ENCODE measurements at places on chromosomes 1 and 21. TPM values are rescaled to one million over a fixed set of nuclear protein-coding genes. Genes with fewer than 3 reads are reported as not detected.

DNA sequence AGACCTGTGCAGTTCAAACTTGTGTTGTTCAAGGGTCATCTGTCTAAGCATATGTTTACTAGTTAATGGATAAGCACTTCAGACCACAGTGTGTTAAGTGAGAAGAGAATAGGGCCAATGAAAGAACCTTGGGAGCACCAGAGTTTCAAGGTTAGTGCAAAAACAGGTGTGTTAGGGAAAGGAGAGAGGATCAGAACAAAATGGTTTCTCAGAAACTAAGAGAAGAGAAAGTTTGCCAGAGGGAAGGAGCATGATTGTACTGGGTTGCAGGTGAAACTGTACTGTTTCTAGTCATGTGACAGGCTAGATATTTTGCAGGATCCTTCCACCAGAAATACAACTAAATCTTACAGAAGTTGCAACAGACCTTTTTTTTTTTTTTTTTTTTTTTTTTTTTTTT is 23.3 kb downstream of the RPRD2 start:
- no peaks in the 10 kb centered on the region for H3K27me3 ChIP-seq
- H3K36me3 ChIP-seq = peaks cover 5% of the 10 kb centered on the region

DNA sequence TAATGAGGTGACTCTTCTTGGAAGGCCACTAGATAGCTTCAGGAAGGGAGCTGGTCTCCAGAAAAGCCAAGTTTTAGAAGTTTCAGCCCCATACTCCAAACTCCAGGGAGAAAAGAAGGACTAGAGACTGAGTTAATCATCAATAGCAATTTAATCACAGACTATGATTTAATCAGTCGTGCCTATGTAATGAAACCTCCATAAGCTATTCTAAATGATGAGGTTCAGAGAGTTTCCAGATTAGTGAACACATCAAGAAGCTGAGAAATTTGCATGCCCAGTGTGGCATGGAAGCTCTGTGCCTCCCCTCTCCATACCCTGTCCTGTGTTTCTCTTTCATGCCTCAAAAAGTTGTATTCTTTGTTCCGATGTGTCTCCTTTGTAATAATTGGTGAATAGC is 49.2 kb upstream of the CCDC190 start:
- H3K36me3 ChIP-seq = peaks cover 26% of the 10 kb centered on the region
- no peak for DNase-seq

- H3K4me1 ChIP-seq = peaks cover 48% of the 10 kb centered on the region
- DNase-seq = peak; percentile 73
- peak overlapping the region; percentile 30 for H3K4me3 ChIP-seq
- peaks cover 2% of the 10 kb centered on the region for H3K27me3 ChIP-seq
- peaks cover 9% of the 10 kb centered on the region for H3K36me3 ChIP-seq
- H3K27ac ChIP-seq = peak overlapping the region; percentile 86
These were observed 18.7 kb downstream of the UQCRHL start for GRCh38 chr1:15788624-15789301.

- H3K27ac ChIP-seq = peak overlapping the region; percentile 100
- H3K36me3 ChIP-seq = no peaks in the 10 kb centered on the region
- DNase-seq = no peak
- H3K27me3 ChIP-seq = peaks cover 6% of the 10 kb centered on the region
These were observed 1.0 kb upstream of the EXO1 start for GRCh38 chr1:241846862-241847539.

- H3K27ac ChIP-seq = no peak overlapping the region
- no peak overlapping the region for H3K4me3 ChIP-seq
- no peak for DNase-seq
These were observed 14.0 kb downstream of the SLC66A1 start for GRCh38 chr1:19325958-19326747.

DNA sequence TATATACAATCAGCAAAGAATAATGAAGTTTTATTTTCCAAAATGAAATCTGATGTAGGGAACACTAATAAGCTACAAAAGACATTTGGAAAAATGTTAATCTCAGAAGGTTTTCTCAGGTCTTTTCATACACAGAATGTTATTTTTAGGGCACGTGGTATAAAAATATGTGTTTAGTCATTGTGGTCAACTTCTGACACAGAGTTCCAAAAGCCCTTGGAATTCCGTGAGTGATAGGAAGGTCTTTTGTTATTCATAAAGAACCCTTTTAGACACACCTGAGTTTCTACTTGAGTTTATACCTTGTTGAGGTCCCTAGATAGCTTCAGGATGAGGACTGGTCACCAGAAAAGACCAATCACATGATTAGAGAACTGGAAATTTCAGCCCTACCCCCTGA is 277.6 kb upstream of the NCAM2 start:
- no peak for DNase-seq
- H3K36me3 ChIP-seq = no peaks in the 10 kb centered on the region
- no peak overlapping the region for H3K27ac ChIP-seq
- no peak overlapping the region for H3K4me3 ChIP-seq
- no peaks in the 10 kb centered on the region for H3K27me3 ChIP-seq

GRCh38 chr1:153633161-153633753 is 609 bp upstream of the CHTOP start:
- H3K4me1 ChIP-seq = peaks cover 48% of the 10 kb centered on the region
- no peak for DNase-seq

GRCh38 chr1:96651517-96651916 is 70.1 kb upstream of the PTBP2 start:
- no peak overlapping the region for H3K27ac ChIP-seq
- H3K4me1 ChIP-seq = no peaks in the 10 kb centered on the region
- no peak for DNase-seq
- H3K27me3 ChIP-seq = no peaks in the 10 kb centered on the region
- no peaks in the 10 kb centered on the region for H3K36me3 ChIP-seq

DNA sequence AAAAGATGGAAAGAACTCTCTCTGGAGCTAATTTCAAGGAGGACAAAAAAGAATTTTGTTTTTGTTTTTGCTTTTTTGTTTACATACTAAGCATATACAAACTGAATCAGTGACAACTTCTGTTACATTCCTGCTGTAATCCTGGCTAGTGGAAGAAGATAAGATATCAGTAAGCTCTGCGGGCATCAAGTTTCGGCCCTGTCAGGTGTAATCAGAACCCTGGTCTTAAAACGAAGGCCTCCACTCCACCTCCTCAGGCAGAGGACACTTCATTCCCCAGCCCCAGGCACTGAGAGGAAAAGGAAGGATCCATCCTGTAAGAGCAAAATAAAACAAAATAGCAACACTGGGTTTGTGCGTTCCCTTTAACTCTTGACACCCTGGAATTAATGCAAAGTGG is 88.9 kb upstream of the ARHGAP29 start:
- no peak for DNase-seq
- peak overlapping the region; percentile 70 for H3K4me3 ChIP-seq
- H3K36me3 ChIP-seq = no peaks in the 10 kb centered on the region
- no peaks in the 10 kb centered on the region for H3K27me3 ChIP-seq

GRCh38 chr1:109850194-109850593 is 60.5 kb upstream of the CSF1 start:
- peaks cover 21% of the 10 kb centered on the region for H3K4me1 ChIP-seq
- DNase-seq = no peak
- H3K27ac ChIP-seq = no peak overlapping the region
- no peaks in the 10 kb centered on the region for H3K36me3 ChIP-seq
- no peak overlapping the region for H3K4me3 ChIP-seq
- peaks cover 2% of the 10 kb centered on the region for H3K27me3 ChIP-seq

- H3K4me1 ChIP-seq = no peaks in the 10 kb centered on the region
- no peaks in the 10 kb centered on the region for H3K27me3 ChIP-seq
- no peak overlapping the region for H3K4me3 ChIP-seq
These were observed 228.8 kb downstream of the ST6GALNAC3 start for GRCh38 chr1:76303340-76303717.

Gene CLIC6
- total RNA-seq = not detected

Gene C1orf116
- total RNA-seq = 0.05 TPM

Gene NAXE
- total RNA-seq = 82.6 TPM

Gene ADORA3
- total RNA-seq = not detected

Gene HSD3B1
- total RNA-seq = not detected

Gene S100A7
- total RNA-seq = not detected

Measured in HFFc6 (cell line).